T follicular helper cell (primary cell): ENCODE measurements at places on chromosomes 7 and 10.
A peak's percentile ranks its signal among the peaks of the same experiment; 100 is the strongest.

- no peak for DNase-seq
These were observed 3.7 kb downstream of the SMC3 start for GRCh38 chr10:110571093-110571743.

DNA sequence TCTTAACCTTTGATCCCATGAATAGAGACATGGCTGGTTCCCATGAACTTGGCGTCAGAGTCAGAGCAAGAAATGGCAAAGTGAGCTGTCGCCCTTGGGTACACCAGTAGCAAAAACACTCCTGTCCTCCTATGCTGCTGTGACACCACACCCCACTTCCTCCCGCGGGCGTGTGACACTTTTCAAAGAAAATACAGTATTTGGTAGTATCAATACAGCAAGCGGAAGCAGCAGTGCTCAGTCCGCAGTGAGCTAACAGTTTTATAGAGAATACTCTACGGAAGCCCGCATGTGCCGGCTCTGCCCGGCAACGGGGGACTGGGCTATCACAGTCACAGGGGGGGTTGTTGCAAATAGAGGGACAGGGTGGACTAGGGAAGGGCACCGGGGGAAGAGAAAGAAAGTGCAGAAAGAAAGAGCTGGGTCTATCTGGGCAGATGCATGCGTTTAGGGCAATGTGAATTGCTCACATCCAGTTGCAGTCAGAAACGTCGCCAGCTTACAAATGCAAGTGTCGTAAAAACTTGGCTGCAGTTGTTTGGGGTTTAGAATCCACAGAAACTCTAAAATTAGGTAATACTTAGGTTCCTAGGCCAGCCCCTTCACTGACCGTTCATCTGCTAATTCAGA is 49.8 kb downstream of the PRKCQ start:
- peak; percentile 67 for DNase-seq

GRCh38 chr7:35652124-35652523 is 42.8 kb downstream of the HERPUD2 start:
- no peak for DNase-seq

- no peak for DNase-seq
These were observed 1.1 kb upstream of the DIP2C start for GRCh38 chr10:690372-691161.

GRCh38 chr10:52769966-52770365 is 2.6 kb downstream of the MBL2 start:
- no peak for DNase-seq

GRCh38 chr7:136845899-136846465 is 22.5 kb upstream of the CHRM2 start:
- no peak for DNase-seq

DNA sequence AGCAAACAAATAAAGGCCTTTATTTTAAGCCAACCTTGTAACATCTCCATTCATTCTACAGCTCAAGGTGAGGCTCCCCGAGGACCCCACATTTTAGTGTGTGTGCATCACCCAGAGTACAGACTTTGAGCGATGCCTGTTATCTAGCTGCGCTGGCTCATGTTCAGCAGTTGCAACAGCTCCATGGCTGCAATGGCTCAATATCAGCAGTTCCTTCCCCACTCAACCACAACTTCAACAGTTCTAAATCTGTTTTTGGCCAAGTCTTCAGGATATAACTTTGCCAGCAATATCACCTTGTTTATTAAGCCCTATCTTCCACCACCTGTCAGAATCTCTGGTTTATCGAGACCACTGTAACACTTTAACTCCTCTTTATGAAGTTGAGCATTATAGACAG is 95.8 kb downstream of the WNT2 start:
- DNase-seq, result no peak

DNA sequence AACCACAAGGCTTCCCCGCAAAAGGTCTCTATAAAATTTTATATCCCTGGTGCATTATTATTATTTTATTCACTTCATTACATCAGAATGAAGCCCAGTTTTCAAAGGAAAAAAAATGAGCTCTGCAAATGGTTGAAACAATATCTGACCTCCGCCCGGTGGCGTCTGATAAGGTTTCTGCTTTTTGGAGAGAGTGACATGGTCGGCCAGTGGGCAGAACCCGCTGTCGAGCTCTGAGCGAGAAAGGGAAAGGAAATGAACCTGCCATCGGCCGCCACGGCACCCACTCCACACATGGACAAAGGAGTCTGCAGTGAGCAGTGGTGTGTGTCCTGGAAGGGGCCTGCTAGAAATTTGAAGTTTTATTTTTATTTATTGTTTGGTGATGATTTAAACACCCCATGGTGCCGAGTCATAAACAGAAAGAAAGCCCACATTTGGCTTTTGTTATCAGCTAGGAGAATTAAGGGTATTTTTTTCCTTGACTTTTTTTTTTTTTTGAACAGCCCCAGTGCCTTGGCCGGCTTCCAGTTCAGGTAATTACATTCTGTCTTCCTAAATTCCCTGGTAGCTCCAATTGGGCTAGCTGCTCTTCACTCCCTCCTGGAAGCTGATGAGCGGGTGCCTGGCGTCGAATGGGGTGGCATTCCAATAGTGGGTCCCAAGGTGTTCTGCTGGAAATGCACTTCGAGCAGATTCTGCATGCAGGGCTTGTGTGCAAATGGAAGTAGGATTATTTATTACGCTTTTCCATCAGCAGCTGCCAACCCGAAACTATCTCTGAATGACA is 149.4 kb upstream of the MKI67 start:
- DNase-seq, result no peak

DNA sequence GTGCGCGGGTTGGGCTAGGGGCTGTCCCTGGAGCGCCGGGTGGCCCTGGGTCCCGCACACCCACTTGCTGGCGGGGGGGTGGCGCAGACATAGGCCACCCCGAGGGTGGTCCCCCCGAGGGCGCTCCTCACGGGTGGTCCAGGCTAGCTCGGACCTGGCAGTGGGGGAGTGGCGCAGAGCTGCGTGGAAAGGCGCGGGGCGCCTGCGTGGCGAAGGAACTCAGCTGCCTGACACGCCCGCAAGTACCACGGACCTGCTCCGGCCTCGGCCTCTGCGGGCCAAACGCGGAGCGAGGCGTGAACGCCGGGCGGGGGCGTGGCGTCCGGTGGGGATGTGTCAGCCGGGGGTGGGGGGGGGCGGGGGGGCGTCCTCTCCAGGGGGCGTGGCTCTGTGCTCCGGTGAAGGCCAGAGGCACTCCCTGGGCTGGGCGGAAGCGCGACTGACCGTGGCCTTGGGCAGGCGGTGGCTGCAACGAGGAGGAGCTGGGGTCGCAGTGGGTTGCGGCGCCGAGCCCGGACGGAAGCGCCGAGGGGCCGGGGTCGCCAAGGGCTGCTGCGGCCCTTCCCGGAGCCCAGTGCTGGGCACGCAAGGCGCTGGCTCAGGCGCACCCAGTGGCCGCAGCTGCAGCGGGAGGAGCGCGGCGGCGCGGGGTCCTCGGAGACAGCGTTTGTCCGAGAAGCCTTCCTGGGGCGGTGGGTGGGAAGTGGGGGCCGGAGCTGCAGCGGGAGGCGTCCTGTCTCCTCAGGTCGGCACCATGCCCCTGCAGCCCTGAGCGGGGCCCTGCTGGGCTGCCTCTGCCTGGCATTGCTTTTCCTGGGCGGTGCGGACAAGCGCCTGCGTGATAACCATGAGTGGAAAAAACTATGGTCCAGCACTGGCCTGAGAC is 58.9 kb upstream of the NUPR2 start:
- DNase-seq, result no peak

GRCh38 chr10:130579913-130580312 is 443.7 kb downstream of the GLRX3 start:
- no peak for DNase-seq
